M059J (cell line): ENCODE measurements at places on chromosomes 2 and 18. TPM values are rescaled to one million over a fixed set of nuclear protein-coding genes. Genes with fewer than 3 reads are reported as not detected.

Gene MGAT4A
- total RNA-seq: not detected in 2 replicates

- no peak for DNase-seq
Measured at GRCh38 chr2:21270083-21270491, 146.3 kb downstream of the TDRD15 start.

DNA sequence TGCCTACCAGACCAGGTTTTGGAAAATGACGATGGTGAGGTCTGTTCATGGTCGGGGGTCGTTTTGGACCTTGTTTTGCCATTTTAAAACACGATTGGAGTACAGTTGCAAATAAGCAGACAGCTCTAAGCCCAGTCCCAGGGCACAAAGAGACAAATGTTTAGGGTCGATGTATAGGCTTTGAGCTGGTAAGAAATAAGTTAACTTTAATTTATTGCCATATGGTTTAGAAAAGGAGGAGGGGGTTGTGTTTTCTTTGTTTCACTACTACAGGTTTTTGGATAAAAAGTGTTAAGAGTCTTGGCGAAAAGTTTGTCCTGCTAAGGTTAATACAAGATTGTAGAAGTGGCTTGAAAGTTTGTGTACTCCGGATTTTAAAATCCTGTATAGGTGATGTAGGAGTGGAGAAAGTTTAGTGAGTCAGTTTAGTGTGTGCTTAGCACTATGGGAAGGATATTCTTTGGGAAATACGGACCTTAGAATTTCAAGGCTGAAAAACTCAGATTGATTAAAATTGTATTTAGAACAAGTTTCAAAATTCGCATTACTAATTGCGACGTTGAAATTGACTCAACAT, 1.3 kb downstream of the KCMF1 start:
- peak; percentile 18 for DNase-seq

DNA sequence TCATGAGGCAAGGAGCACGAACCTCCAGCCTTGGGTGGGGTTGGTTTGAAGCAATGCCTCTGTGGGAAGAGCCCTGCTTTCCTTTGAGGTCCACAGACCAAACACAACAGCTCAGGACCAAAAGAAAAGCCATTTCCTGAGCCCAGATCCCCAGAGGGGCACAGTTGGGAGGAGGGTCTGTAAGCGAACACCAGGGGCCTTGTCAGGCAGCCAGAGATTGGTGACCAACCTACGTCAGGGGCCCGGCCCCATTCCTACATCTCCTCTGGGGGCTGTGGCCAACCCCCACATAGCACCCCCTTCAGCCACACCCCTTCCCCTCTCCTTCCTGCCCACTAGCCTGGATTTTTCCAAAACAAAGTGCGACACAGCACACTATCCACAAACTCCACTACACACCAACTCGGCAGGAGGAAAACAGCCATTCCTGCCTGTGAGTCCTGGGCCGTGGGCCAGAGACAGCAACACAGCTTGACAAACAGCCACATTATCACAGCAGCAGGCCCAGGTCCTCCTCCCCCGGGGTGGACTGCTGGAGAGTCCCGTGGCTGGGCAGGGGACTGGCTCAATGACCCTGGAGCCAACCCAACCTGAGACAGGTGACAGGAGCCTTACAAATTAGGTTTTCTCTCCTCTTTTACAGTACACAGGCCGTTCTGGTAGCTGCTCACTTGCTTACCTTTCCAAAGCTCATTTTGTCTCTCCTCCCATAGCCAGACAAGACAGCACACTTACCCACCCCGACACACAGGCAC, 98.8 kb downstream of the TNS1 start:
- DNase-seq: no peak
